ENCODE measurements at places on chromosomes 12 and 14.

DNA sequence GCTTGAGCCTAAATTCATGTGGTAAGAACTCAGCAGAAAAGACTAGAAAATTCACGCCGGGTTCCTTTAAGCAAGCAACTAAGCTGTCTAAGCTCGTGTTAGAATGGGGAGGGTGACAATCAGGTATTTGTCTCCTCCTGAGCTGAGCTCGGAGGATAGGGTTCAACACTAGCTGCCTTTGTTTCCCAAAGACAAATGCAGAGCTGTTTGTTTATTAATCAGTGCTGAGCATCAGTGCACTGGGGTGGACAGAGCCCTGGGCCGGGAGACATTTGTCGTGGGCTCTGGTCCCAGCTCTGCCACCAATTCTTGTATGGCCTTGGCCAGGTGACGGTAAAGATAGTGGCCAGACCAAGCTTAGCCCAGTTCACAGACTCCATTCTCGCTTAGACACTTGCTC is 43.7 kb downstream of the DEGS2 start:
- no peak for DNase-seq

- no peak for DNase-seq
Measured at GRCh38 chr12:12366701-12367481, 10.0 kb downstream of the BORCS5 start.

GRCh38 chr12:11707535-11707934 is 58.1 kb downstream of the ETV6 start:
- no peak for DNase-seq

DNA sequence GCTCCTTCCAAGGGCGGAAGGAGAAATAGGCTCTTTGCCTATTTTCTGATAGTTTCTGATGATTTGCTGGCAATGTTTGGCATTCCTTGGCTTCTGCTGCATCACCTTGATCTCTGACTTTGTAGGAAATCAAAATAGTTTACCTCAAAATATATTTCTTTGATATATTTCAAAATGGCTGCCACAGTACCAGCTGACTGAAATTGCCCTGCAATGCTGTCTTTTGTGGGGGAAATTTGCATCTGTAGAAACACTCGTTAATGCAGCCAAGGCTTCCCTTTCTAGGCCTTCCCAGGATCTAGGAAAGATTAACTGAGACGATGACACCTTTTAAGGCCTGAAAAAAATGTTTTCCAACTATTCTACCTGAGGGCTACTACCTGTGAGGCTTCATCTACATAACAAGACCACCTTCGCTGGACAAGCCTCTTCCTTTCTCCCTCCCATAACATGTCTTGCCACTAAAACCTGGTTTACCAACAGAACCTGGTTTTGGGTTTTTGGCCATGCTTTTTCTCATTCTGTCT is 212.8 kb upstream of the SSTR1 start:
- no peak for DNase-seq

DNA sequence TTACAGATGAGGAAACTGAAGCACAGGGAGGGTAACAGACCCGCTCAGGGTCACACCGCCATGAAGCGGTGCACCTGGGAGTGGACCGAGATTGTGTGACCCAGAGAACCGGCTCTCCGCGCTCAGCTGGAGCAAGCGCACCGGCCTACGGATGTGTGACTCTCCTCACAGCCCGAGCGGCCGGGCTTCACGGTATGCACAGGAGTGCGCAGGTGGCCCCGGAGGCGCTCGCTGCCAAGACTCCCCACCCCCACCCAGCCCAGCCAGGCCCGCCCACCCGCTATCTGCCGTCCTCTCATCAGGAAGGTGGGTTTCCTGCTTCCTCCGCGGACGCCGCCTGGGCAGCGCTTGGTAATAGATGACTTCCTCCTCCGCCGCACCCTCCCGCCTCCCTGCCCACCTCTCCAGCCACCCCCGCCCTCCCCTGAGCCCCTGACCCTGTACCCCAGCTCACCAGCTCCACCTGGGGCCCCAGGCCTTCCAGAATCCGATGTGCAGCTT is 110.7 kb downstream of the NCOR2 start:
- no peak for DNase-seq

GRCh38 chr14:55645145-55645544 is 65.1 kb downstream of the KTN1 start:
- no peak for DNase-seq

- peak; percentile 60 for DNase-seq
Measured at GRCh38 chr14:68795597-68796417, 2.9 kb upstream of the ZFP36L1 start.

- DNase-seq = no peak
Measured at GRCh38 chr12:16670456-16671050, 64.6 kb upstream of the LMO3 start.

DNA sequence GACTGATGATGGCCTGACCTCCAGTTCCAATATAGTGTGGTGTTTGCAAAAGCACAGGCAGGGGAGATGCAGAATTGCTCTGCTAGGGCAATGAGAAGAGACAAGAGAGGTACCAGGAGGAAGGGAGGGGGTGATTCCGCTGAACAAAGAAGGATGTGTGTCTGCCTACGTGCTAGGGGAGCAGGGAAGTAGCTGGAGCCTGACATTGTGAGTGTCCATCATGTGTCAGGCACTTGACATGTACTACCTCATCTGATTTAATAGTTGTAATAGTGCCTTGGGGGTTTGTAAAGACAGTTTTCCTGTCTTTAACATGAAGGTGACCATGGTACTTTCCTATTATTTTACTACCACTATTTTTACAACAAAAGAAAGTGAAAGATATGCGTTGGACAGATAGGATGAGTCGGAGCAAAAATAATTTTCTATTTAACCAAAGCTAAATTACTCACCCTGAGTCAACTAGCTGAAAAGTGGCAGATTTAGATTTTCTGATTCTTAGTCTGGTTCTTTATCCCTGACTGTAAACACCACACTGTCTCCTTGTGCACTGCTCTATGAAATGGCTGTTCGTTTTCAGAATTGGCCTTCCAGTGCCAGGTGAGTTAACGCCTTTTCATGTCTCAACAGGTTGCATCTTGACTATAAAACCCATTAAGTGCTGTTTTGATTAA is 33.7 kb upstream of the TEAD4 start:
- no peak for DNase-seq

DNA sequence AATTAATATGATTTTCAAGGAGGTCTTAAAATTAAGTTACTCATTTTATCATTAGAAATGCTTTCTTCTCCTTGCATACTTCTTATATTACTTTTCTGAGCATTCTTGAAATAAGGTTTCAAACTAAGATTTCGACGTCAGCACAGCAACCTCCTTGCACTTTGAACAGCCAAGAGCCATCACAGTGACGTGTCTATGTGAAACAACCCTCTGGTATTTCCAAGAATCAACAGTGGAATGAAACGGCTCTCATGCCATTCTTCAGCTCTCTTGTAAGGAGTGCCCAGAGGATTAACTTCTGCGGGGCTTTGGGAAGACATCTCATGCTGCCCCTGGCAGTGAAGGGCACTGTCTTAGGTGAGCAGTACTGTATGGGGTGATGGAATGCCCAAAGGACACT is 109.2 kb downstream of the EFCAB11 start:
- DNase-seq = no peak

GRCh38 chr12:112166051-112167015 is 41.0 kb downstream of the TRAFD1 start:
- DNase-seq = no peak

- DNase-seq = peak; percentile 9
Measured at GRCh38 chr14:67943947-67944346, 124.4 kb downstream of the RAD51B start.

GRCh38 chr12:113242026-113242418 is 20.8 kb downstream of the TPCN1 start:
- DNase-seq = no peak

GRCh38 chr12:106097011-106097410 is 41.7 kb downstream of the NUAK1 start:
- DNase-seq = no peak

DNA sequence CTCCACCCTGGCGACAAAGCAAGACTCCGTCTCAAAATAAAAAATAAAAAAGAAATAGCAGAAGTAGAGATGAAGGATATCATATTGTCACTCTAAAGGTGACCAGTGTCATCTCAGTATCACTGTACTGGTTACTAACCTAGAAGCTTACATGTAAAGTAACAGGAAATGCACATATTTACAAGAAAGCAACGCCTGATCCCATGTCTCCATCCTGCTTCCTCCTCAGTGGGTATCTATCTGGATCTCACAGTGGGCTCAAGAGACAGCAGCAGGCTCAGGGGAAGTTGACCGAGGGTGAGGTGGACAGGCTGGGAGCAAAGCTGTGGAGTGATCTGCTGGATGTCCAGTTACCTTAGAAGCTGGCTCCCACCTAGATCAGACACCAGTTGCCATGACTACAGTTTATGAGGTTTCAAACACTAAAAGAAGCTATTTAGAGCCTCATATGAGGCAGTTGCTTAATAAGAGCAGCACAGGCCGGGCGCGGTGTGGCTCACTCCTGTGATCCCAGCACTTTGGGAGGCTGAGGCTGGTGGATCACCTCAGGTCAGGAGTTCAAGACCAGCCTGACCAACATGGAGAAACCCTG is 10.5 kb downstream of the MTRFR start:
- DNase-seq = no peak

DNA sequence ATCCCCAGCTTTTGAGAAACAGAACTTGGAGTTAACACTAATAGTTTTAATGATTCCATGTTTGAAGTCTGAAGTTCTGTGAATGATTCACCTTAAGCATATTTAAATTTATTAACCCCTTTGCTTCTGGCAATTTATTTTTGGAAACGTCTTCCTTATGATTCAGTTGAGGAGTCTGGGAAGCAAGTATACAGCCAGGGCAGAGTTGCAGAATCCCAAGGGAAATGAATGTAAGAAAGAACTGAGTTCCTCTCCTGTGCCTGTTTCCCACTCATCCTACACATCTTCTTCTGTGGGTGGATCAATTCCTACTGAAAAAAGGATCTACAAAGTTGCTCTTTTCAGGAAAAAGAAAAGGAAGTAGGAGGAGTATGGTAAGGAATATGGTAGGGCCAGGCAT is 108.2 kb upstream of the CCDC91 start:
- no peak for DNase-seq

DNA sequence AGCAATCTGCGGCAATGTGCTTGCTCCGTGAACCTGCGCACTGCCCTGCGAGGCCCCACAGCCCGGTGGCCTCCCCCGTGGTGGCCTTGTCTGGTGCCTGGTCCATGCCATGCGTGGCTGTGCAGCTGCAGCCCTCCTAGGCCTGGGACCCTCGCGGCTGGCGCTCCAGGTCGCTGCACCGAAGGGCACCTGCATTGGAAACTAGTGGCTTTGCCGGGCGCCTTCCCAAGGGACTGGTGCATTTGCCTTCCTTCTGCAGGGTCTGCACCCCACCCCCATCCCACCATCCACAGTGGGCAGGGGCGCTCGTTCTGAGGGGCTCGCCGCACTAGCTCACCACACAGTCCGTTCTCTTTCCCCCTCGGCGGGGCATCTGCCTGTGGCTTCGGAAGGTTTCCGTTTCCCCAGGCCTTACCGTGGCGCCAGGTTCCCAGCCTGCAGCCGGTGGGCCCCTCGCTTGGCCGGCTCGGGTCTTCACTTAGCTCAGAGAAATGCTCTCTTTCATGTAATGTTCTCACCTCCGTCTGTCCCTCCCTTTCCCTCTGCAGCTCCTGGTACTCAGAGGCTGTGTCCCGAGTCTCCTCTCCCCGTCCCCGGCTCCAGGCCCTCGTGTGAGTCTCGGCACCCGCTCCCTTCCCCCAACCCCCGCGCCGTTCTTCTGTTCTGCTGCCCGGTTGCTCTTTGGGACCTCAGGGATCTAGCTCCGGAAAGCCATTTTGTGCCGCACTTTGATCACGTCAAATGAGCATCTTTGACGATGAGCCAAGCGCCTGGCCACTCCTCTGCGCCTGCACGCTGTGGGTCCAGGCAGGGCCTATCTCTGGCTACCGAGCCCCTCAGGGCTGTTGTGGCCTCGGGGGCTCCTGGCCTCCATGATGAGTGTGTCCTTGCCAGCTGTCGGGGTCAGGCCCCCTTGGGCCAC is 31.9 kb downstream of the JAG2 start:
- DNase-seq = no peak

DNA sequence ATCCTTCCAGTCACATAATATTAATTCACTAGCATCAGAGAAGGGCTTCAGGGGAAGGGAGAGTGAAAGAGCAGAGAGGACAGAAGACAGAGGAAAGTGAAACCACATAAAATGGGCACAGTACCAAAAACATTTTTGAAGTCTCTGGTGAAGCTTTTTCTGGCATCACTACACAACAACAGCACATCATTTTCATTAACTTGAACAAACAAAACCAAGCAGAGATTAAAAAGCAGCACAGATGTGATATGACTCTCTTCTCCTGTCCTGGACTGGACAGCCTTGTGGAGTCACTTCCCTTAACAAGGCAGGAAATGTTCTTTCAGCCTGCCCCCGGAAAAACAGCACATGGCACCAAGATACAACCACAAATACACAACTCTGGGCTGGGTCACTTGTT is 112.0 kb downstream of the TSPAN8 start:
- DNase-seq = no peak

GRCh38 chr12:46524778-46525177 is 152.2 kb upstream of the SLC38A2 start:
- DNase-seq = no peak

Data from activated CD4-positive, CD25-positive, alpha-beta regulatory T cell treated with anti-CD3 and anti-CD28 coated beads, Interleukin-2, amount 50 U/mL, for 16 hours (primary cell).